HS-5 (cell line): ENCODE measurements at places on chromosomes 13 and 19.

- no peak for DNase-seq
Observed at GRCh38 chr19:50639121-50640112, at the start of gene SYT3. Gene SYT3 (minus strand): TSS chr19:50639881. CDS start chr19:50637411, 2,470 bp downstream.

DNA sequence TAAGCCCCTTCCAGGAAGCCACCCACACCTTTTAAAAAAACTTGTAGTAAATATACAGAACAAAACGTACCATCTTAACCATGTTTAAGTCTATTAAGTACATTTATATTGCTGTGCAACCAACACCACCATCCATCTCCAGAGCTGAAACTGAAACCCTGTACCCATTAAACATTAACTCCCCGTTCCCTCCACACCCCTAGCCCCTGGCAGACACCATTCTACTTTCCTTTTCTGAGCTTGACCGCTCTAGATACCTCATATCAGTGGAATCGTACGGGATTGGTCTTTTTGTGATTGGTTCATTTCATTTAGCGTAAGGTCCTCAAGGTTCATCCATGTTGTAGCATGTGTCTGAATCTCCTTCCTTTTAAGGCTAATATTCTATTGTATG is 13.0 kb upstream of the SPATA13 start:
- DNase-seq: no peak

GRCh38 chr13:93437081-93437480 is 210.5 kb downstream of the GPC6 start:
- no peak for DNase-seq

DNA sequence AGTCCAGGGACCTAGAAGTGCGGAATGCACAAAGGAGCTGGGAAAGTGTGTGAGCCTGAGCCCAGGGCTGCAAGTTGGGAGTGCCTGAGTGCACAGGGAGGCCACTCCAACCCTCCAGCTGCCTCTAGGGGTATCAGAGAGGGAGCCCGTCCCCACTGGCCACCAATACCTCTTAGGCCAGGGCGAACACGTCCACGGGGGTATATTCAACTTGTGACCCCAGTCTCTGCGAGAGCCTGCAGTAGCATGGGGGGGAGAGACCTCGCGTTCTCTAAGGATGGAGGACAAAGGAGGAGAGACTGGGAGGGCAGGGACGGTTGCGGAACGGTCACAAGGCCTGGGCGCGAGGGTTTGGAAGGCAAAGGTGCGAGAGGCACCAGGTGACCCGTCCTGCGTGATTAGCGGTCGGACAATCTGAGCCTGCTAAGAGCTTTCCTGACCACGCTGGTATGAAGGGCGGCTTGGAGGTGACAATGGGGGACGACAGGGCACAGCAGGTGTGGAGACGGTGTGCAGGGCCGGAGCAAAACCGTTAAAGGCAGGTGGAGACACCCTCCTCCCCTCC is 676 bp downstream of the CD320 start:
- DNase-seq: no peak

DNA sequence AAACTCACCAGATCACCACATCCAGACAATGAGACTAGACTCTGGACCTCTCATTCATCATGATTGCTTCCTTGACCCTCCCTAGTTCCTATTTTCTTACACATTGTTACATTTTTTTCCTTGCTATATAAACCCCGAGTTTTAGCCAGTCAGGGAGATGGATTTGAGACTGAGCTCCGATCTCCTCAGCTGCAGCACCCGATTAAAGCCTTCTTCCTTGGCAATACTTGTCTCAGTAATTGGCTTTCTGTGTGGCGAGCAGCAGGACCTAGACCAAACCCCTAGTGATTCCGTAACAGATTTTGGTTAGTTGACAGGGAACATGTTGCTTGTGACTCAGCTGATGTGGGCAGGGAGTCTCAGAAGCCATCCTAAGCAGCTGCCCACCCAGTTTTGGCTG is 44.0 kb downstream of the SUCLA2 start:
- DNase-seq: no peak

GRCh38 chr13:74836628-74837027 is 645.3 kb downstream of the TBC1D4 start:
- DNase-seq: no peak

DNA sequence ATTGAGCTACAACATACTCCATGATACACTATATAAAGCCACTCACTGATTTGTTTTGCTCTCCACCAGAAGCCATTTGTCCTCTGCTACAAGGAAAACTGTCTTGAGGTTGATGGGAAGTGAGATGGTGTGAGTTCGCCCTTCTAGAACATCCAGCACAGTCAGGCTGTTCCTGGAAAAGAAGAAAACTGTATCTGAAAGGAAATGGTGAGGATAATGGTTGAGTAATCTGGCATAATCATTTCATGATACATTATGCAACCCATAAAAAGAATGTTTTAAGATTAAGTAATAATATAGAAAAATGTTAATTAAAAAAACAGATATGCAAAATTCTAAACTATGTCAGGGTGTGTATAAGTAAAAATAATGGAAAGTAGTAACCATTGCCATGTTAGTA is 233.9 kb downstream of the RGCC start:
- no peak for DNase-seq

- DNase-seq: no peak
Observed at GRCh38 chr19:39384839-39385568, 5.9 kb downstream of the PAF1 start.

GRCh38 chr13:111663505-111663904 is 343.1 kb downstream of the TEX29 start:
- DNase-seq: no peak

DNA sequence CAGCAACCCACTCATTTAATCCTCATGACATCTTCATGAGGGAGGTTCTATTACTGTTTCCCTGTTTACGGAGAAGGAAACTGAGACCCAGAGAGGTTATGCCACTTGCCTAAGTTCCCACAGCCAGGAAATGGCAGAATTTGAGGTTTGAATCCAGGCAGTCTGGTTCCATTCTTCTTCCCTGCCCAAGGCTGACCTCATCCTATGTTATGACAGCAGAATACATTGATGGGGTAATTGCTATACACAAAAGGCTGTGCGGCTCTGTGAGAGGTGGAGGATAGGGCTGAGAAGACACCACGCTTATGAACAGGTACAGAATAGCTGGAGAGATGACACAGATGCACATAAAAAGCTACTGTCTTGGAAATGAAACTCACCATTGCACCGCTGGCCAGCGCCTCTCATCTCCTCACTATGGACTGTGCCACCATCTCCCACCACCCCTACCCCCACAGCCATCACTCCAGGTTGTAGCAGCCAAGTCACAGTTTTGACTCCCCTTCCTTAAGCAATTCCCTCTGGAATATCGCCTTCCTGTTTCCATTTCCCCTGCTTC is 11.5 kb downstream of the MAG start:
- no peak for DNase-seq

DNA sequence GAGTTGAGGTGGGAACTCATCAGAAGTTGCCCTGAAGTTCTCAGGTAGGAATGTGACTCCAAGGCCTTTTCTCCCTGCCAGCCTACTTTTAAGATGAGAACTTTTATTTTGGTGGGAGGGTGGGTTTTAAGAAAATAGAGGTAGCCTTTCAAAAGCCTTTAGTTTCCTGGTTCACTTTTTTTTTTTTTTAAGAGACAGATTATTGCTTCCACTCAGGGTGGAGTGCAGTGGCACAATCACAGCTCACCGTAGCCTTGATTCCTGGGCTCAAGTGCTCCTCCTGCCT is 3.0 kb downstream of the C19orf67 start:
- DNase-seq: no peak

- DNase-seq: no peak
Observed at GRCh38 chr13:98493042-98493712, 83.7 kb downstream of the STK24 start.

DNA sequence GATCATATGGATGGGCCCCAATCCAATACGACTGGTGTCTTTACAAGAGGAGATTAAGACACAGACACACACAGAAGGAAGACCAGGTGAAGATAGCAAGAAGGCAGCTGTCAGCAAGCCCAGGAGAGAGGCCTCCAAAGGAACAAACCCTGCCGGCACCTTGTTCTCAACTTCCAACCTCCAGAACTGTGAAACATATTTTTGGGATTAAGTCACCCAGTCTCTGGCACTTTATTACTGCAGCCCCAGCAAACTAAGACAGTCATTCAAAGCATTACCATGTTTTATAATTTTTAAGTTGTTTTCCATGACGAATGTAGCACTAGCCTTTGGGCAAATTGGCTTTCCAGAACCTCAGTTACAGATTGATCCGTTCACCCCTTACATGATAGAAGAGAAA is 11.3 kb downstream of the STARD13 start:
- no peak for DNase-seq

GRCh38 chr13:49464621-49465325 is 20.7 kb downstream of the SETDB2 start:
- DNase-seq: no peak

- DNase-seq: no peak
Observed at GRCh38 chr13:25649001-25649633, 277.3 kb downstream of the ATP8A2 start.

GRCh38 chr13:33285420-33286124 is at the start of gene STARD13:
Gene STARD13 (minus strand): TSS chr13:33285755. CDS start chr13:33285638, 117 bp downstream.
- peak; percentile 73 for DNase-seq

GRCh38 chr19:8363803-8364771 is at the start of gene ANGPTL4:
Gene ANGPTL4 (plus strand): TSS chr19:8364155. CDS start chr19:8364322, 167 bp downstream.
- peak; percentile 18 for DNase-seq

GRCh38 chr13:97505017-97505416 is 71.0 kb downstream of the RAP2A start:
- no peak for DNase-seq

- no peak for DNase-seq
Observed at GRCh38 chr13:92827503-92827902, 399.1 kb upstream of the GPC6 start.

GRCh38 chr19:35666251-35666913 is at the start of gene UPK1A:
Gene UPK1A (plus strand): TSS chr19:35666517. CDS start chr19:35666813, 296 bp downstream.
- DNase-seq: no peak
